Activated naive CD8-positive, alpha-beta T cell treated with anti-CD3 and anti-CD28 coated beads, Interleukin-2, amount 10 ng/mL, durations not matched to agents 7 days and 5 days (primary cell): ENCODE measurements at places on chromosomes 1 and 21. TPM values are rescaled to one million over a fixed set of nuclear protein-coding genes. Genes with fewer than 3 reads are reported as not detected.

GRCh38 chr1:22925111-22925510, 47.6 kb downstream of the LACTBL1 start:
- H3K27ac ChIP-seq: no peak overlapping the region
- H3K4me1 ChIP-seq: no peaks in the 10 kb centered on the region
- DNase-seq: no peak
- H3K36me3 ChIP-seq: no peaks in the 10 kb centered on the region
- H3K27me3 ChIP-seq: peaks cover 9% of the 10 kb centered on the region

GRCh38 chr21:43352568-43353281, 74.2 kb downstream of the SIK1 start:
- peaks cover 28% of the 10 kb centered on the region for H3K4me1 ChIP-seq
- peak overlapping the region; percentile 22 for H3K4me3 ChIP-seq
- H3K36me3 ChIP-seq: peaks cover 2% of the 10 kb centered on the region
- no peak for DNase-seq
- H3K27ac ChIP-seq: peak overlapping the region; percentile 87

DNA sequence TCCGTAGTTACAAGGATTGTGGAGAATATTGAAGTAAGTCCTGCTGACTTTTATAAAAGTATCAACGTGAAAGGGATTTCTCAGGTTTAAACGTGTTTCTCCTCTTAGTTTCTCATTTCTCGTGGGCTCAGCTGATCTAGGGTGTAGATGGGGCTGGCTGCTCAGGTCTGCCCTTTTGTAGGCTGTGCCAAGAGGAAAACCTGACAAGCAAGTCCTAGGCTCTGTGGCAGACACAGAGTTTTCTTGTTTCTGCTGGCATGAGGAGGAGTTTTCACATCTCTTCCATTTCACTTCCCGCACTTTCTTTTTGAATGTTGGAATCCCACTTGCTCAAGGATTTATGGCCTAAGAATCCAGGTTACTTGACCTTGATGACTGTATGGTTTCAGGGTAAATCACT, 14.8 kb downstream of the VPS13D start:
- H3K4me3 ChIP-seq: no peak overlapping the region
- H3K4me1 ChIP-seq: no peaks in the 10 kb centered on the region
- H3K27me3 ChIP-seq: no peaks in the 10 kb centered on the region

- H3K36me3 ChIP-seq: peaks cover 47% of the 10 kb centered on the region
- H3K27me3 ChIP-seq: no peaks in the 10 kb centered on the region
- DNase-seq: no peak
- no peak overlapping the region for H3K27ac ChIP-seq
- no peak overlapping the region for H3K4me3 ChIP-seq
- peaks cover 3% of the 10 kb centered on the region for H3K4me1 ChIP-seq
These were observed 207.0 kb downstream of the PTPRC start for GRCh38 chr1:198845851-198846250.

GRCh38 chr1:155761736-155762405, 73.0 kb downstream of the DAP3 start:
- H3K4me3 ChIP-seq: no peak overlapping the region
- no peak overlapping the region for H3K27ac ChIP-seq
- H3K4me1 ChIP-seq: no peaks in the 10 kb centered on the region
- no peaks in the 10 kb centered on the region for H3K27me3 ChIP-seq
- no peak for DNase-seq

The TAF12 gene
- total RNA-seq: 29.9 TPM
